ENCODE measurements at places on chromosomes 11 and 22.

DNA sequence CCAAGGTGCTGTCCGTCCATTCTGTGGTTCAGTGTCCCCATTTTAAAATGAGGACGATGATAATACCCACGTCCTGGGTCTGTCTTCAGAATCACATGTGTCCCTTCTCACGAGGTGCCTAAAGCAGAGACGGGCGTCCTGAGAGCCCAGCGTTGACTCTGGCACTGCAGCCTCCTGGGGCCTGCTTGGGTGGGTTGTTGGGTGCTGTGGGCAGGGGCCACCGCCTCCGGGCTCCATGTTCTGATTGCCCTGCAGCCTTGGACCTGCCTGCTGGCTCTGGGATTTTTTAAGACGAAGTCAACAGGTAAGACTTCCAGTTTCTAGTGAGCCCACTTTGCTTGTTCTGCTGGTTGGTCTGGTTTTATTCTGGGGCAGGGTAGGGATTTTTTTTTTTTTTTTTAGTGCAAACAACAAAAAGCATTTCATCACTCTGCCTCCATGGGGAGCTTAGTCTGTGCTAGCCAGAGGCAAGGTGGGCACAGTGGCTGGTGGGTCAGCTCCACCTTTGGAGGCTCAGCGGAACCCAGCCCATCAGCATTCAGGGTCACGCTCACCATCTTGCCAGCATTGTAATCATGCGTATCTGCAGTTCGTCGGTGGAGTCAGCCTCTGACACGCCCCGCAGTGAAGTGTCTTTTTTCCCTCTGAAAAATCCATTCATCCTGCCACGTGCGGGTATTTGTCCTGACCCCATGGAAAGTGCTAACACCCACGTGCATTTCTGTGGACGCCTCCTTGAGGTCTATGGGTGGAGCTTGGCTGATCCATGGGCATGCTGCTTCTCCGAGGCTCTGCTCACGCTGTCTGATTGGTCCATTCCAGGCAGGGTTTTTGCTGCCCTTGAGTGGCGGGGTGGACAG lies 28.3 kb downstream of the NADSYN1 start:
- no peak for DNase-seq

- DNase-seq, result no peak
These were observed 40.3 kb upstream of the AMOTL1 start for GRCh38 chr11:94727819-94728218.

- DNase-seq, result no peak
These were observed 603 bp downstream of the KAT5 start for GRCh38 chr11:65712633-65713076.

DNA sequence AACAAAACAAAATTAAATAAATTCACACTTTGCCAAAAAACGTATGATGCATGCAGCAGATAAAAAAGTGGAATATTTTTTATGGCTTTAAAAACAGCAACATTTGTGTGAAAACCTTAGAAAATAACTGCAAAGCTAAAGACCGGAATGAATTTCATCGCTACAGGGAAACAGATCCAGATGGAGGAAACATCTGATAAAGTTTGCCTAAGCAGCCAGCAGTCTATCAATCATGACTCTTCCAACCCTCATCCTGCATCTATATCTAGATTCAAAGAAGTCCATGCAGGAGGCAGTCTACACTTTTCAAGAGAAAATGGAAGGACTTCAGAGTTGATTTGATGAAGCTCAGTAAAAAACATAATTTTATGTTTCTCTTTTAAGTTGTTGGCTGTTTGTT lies 126.8 kb downstream of the SWAP70 start:
- no peak for DNase-seq

GRCh38 chr11:14538271-14538925 lies 18.2 kb upstream of the PSMA1 start:
- no peak for DNase-seq

- DNase-seq, result no peak
These were observed 16.6 kb downstream of the PAK1 start for GRCh38 chr11:77457340-77457739.

DNA sequence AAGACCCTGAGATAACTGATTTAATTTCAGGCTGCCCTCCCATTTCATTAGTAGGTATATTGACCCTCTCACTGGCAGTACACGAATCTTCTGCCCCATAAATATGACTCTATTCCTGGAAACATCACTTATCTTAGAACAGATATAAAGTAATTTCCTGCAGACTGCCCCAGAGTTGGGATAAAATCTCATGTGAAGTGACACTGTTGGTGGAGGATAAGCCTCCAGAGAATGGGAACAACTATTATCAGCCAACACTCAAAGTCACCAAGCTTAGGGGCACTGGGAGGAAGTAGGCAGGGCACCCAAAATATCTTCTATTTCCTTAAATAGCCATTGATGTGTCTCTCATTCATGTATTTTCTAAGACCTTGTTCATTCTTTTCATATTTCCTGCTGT lies 8.2 kb downstream of the OR51B5 start:
- DNase-seq, result no peak

GRCh38 chr22:43088627-43088983 lies 586 bp downstream of the TTLL1 start:
- DNase-seq, result peak; percentile 35

DNA sequence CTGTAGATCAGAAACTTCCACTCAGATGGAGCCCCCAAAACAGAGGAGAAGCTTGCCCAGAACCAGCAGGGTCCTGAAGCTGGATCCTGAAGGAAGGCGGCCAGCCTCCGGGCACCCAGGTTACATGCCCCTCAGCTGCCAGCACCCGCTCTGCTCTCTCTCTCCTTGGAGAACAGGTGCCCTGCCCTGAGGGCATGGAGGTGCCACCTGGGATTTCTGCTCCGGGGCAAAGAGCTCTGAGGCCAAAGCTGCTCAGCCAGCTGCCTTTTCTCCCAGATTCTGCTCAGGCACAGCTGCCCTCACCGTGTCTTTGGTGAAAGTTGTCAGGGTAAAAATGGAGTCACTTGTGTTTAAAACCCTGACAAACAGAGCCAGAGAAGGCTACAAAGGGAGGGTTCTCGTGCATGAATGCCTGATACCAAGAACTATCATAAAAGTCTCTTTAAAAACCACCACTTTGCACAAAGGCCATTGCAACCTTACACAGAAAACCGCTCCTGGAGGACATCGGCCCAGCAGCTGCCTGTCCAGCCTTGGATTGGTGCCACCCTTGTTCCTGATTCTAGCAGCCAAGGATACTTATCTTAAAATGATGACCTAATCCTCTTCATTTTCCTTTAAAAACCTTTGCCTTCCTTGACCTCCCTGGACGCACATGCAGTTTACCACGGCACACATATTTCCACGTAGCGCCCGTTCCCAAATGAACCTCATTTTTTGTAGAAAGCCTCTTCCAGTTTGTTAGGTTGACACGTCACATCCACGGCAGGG lies 140.0 kb downstream of the CACNA1I start:
- no peak for DNase-seq

All from D341Med (cell line).